ENCODE measurements at places on chromosomes 2 and 18. TPM values are rescaled to one million over a fixed set of nuclear protein-coding genes. Genes with fewer than 3 reads are reported as not detected.

GRCh38 chr2:80517316-80517715, 212.8 kb upstream of the LRRTM1 start:
- no peaks in the 10 kb centered on the region for H3K4me1 ChIP-seq
- no peaks in the 10 kb centered on the region for H3K27me3 ChIP-seq
- DNase-seq: no peak
- no peak overlapping the region for H3K4me3 ChIP-seq
- H3K36me3 ChIP-seq: no peaks in the 10 kb centered on the region

DNA sequence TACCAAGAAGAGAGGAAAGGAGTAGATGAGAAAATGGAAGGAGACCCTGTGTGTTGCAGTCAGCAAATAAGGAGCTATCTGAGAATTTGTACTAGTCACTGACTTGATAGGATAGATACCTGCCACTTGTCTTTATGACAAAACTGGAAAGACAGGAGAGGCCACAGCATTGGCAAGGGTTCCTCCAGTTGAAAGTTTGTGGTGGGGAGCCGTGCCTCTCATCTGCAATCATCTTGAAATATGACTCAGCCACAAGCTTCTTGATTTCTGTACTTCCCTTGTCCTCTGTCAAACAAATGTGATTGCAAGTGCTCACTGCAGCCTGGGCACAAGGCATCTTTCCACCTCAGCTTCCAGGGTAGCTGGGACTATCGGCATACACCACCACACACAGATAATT, 99.1 kb downstream of the GREB1L start:
- no peaks in the 10 kb centered on the region for H3K36me3 ChIP-seq
- H3K4me3 ChIP-seq: no peak overlapping the region
- peaks cover 2% of the 10 kb centered on the region for H3K27me3 ChIP-seq

DNA sequence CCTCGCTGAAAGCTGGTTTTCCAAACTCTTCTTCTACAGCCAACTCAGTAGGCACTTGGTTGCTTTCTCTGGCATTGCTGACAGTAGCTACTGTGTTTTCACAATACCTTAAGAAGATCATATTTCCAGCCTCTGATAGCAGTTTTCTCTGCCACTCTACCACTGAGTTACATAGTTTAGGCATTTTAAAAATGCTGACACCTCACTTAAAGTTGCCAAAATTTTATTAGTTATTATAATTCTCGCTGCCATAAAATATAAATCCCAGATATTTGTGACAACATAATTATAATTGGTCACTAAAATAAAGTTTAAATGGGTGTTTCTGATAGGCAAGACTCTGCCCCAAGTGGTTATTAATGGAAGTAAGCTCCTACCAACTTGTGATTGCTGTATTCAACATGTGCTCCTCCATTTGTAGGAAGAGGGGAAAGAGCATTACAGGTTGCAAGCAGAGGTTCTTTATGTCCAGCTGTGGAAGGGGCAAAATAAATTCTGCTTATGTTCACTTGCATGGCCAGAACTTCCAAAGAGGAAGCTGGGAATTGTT, 1202.8 kb downstream of the CNTNAP5 start:
- no peaks in the 10 kb centered on the region for H3K36me3 ChIP-seq
- no peaks in the 10 kb centered on the region for H3K4me1 ChIP-seq
- no peak overlapping the region for H3K27ac ChIP-seq
- no peak for DNase-seq

DNA sequence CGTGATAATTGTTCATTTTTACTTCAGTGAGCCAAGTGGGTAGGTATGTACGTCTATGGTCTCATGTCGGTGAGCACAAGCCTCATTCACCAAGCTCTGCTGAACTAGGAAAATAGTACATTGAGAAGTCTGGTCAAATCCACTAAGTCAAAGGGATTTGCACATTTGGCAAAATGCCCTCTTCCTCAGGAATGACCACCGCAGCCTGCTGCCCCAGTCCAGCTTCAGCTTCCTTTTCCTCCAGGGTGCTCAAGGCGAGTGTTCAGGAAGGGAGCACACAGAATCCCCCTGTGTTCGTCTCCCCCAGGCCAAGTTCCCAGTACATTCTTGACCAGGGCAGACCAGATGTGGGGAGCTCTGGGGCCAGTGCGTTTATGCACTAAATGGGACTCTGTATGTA, 23.0 kb downstream of the TCF7L1 start:
- H3K36me3 ChIP-seq: no peaks in the 10 kb centered on the region
- H3K4me1 ChIP-seq: no peaks in the 10 kb centered on the region
- peaks cover 8% of the 10 kb centered on the region for H3K27me3 ChIP-seq
- DNase-seq: no peak
- H3K4me3 ChIP-seq: no peak overlapping the region
- no peak overlapping the region for H3K27ac ChIP-seq

DNA sequence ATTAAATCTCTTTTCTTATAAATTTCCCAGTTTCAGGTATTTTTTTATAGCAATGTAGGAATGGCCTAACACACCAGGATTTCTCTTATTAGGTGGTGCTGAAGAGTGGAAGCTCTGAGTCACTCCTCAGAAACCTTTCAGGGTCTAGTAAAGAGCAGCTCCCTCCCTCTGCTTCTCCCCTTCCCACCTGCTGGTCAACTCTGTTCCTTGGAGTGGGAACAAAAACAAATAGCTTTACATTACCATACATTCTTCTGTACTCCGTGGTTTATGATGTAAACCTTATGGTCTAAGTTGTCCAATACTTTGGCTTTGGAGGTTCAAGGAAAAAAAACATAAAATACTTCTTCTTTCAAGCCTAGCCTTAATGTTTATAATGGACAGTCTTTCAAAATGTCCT, 2.7 kb upstream of the IL1R1 start:
- H3K36me3 ChIP-seq: peaks cover 12% of the 10 kb centered on the region
- no peak overlapping the region for H3K4me3 ChIP-seq
- DNase-seq: no peak
- peaks cover 35% of the 10 kb centered on the region for H3K27me3 ChIP-seq
- H3K27ac ChIP-seq: no peak overlapping the region

GRCh38 chr2:11642972-11643371, 27.0 kb downstream of the NTSR2 start:
- H3K36me3 ChIP-seq: no peaks in the 10 kb centered on the region
- H3K4me3 ChIP-seq: no peak overlapping the region
- no peaks in the 10 kb centered on the region for H3K4me1 ChIP-seq
- DNase-seq: no peak
- H3K27ac ChIP-seq: no peak overlapping the region

- H3K27me3 ChIP-seq: peaks cover 21% of the 10 kb centered on the region
- H3K4me3 ChIP-seq: peak overlapping the region; percentile 79
- no peaks in the 10 kb centered on the region for H3K36me3 ChIP-seq
- DNase-seq: peak; percentile 73
These were observed 725 bp upstream of the ANKRD53 start for GRCh38 chr2:70977605-70978205.

DNA sequence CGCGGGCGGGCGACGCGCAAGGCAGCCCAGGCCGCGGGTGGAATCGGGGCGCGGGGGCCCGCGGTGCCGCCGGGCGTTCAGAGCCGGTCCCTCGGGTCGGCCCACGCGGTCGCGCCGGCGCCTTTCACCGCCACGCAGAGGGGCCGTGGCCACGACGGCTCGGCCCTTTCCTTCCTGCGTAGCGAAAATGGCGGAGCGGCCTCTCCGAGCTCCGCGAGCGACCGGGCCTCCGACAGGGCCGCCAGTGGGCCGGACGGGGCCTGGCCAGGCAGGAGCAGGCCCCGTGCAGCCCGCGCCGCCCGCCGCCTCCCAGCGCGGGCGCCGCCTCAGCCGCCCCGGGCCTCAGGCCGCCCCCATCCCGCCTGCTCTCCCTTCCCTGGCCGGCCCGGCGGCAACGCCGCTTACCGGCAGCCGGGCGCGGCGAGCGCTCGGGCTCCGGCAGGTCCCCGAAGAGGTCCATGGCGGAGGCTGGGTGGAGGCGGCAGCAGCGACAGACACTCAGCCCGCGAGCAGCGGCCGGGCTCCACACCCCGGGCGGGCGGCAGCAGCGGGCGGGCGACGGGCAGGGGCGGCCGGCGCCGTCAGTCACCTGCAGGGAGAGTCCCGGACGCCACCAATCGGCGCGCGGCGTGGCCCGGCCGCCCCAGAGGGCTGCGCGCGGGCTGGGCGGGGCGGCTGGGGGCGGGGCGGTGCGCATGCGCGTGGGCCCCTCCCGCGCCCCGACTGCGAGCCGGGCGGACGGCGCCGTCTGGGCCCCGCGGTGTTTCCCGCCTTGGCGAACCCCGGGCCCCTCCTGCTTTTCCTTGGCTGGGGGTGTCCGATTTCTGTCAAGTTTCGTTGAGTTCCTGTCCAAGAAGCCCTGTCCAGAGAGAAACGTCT, at the start of gene ILKAP:
Gene ILKAP (minus strand): TSS at position 602 of the 879 bp plus-strand sequence. CDS start 142 bp downstream, at position 460.
- peak within 1 kb of the TSS; percentile 87 for H3K27ac ChIP-seq
- peak within 1 kb of the TSS; percentile 87 for H3K4me3 ChIP-seq
- no peaks in the 10 kb centered on the region for H3K27me3 ChIP-seq
- DNase-seq: peak; percentile 97
- peaks cover 12% of the 10 kb centered on the region for H3K36me3 ChIP-seq
- H3K4me1 ChIP-seq: peaks cover 29% of the 10 kb centered on the region

GRCh38 chr18:8084160-8084559, 517.0 kb downstream of the PTPRM start:
- H3K36me3 ChIP-seq: no peaks in the 10 kb centered on the region
- DNase-seq: no peak
- H3K4me1 ChIP-seq: no peaks in the 10 kb centered on the region
- no peak overlapping the region for H3K4me3 ChIP-seq
- no peaks in the 10 kb centered on the region for H3K27me3 ChIP-seq
- H3K27ac ChIP-seq: no peak overlapping the region

Gene MC4R
- not detected for total RNA-seq

Gene GAL3ST2
- total RNA-seq: 1.2 TPM

Gene ASXL3
- not detected for total RNA-seq

Gene STAT1
- 160 TPM for total RNA-seq

Gene BOLL
- total RNA-seq: not detected

Gene CXCR1
- total RNA-seq: not detected

Data from activated CD4-positive, alpha-beta T cell treated with anti-CD3 and anti-CD28 coated beads, Interleukin-2, amount 10 ng/mL, durations not matched to agents 24 days and 14 days (primary cell).